Suprapubic skin (tissue), 4 donors: ENCODE measurements at places on chromosomes 5 and 9.

DNA sequence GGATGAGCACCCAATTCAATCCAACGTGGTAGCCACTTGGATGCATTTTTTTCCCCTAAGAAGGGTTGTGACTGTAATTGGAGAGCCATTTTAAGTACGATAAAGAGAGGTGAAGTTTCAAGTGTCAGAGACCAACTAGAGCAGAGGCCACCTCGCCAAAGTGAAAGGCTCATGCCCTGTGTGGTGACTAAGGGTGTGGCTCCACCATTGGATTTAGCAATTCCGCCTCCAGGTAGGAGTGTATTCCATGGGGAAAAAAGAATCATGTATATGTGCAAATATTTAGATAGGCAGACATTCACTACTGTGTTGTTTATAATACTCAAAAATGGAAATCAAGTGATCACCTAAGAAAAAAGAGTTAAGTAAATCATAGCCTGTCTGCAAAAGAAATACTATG, 53.1 kb upstream of the S1PR3 start:
- DNase-seq, result no peak

GRCh38 chr9:29691758-29692407, 2118.6 kb upstream of the C9orf72 start:
- DNase-seq, result no peak

GRCh38 chr9:81239388-81239787, 450.0 kb downstream of the TLE1 start:
- DNase-seq, result no peak

DNA sequence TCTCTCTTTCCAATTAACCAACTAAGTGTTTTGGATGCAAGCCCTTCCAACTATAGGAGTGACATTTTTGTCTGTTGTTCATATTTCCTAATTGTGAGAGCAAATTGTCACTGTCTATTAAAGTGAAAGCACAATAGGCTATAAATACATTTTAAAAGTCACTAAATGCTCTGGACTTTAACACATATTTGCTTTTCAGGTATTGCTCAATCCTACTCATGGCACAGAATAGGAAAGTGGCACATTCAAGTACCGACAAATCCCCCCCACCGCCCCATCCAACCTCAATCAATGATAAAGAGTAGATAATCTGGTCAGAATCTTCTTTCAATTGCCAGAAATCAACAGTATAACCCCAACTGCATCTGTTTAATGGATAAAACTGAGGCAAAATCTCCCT, 419.8 kb downstream of the PLK2 start:
- DNase-seq, result no peak

DNA sequence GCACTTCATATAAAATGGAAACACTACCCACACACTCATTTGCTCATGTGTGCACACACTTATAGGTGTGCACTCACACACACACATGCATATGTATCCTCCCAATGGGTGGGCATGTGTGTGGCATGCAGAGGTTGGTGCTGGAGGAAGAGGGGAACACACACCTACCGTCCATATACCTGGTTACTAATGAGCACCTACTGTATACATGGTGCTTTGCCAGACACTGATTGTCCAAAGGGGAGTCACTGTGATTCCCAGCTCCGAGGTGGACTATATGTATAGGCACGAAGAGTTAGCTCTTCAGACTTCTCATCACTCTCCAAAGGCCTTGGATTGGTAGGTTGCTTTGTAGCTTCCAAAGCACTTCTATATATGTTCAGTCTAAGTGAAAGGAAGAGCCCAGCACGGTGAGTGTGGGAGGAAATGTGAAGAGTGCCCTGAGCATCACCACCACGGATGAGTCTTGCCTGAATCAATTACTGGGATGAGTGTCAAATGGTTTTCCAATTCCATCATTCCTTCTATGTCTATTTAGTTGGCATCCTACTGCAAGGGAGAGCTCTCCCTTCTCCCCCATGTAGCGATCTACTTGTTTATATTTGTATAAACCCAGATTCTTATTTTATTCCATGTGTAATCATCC, 12.6 kb upstream of the ERGIC1 start:
- no peak for DNase-seq

DNA sequence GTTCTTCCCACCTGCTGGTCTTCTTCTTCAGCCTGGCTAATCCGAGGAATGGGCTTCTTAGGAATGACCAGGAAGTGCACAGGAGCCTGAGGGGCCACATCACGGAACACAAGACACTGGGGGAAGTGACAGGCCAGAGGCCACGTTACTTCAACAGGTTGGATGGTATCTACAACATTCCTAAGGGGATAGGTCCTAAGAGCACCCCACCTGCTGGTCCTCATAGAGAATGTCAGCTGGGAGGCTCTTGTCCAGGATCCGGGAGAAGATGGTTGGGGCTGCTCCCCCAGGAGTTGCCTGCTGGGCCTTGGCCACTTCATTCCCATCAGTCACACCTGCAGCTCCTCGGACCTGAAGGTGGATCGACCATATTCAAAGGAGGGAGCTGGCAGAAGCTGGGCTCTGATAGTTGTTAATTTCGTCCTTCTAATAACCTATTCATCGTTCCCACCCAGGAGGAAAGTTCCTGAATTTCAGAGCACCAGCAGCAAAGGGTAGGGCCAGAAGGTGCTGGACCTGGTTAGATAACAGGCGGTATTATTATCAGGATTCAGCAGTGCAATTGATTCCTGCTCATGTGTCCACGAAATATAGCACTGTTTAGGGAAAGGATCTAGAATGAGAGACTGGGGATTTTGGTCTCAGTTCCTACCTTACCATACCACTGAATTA, 1.3 kb downstream of the HINT2 start:
- DNase-seq, result no peak

DNA sequence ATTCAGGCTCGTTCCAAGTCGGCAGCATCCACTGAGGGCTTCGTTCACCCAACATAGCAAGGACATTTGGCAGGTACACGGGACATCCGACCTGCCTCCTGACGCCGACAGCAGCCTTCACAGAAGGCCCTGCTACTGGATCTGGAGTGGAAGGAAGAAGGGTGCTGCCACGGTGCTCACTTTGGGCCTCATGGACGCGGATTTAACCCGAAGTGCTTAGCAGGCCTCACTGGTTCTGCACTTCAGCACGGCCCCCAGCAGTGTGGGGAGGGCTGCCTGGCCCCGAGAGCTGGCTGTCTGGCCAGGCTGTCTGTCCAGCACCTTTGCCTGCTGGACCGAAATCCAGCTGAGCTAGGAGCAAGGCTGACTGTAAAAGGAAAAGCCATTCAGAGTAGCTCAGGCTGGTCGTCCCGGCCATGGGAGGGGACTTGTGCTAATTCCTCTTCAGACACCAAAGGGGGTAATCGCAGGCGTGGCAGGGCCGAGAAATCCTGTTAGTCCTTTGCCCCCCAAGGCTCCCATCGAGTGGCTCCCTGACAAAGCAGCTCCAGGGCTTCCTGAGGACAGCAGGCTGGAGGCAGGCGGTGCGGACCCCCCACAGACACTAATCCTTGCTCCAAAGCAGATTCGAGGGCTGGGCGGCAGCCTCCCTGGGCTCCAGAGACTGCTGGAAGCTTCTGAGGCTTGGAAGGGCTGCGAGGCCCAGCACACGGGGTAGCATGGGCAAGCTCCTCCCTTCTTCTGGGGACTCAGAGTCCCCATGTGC, 11.1 kb upstream of the RXRA start:
- DNase-seq, result peak; percentile 58

DNA sequence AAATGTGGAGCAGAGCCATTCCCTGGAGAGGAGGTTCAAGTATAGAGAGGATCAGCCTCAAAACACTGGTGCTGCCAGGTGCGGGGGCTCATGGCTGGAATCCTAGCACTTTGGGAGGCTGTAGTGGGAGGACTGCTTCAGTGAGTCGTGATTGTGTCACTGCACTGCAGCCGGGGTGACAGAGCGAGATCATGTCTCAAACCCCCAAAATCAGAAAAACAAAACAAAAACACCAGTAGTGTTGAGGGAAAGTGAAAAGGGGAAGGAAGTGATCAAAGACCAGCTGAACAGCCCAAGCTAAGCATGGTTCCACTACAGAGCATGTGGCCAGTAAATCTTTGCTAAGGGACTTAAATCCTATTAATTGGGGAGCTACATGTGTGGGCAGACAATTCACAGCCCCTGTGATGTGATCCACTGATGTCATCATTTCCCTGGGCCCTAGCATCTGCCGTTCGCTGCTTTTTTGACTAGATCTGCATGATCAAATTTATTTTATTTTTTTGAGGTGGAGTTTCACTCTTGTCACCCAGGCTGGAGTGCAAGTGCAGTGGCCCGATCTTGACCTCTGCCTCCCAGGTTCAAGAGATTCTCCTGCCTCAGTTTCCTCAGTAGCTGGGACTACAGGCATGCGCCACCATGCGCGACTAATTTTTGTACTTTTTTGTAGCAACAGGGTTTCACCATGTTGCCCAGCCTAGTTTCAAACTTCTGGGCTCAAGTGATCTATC, 2.7 kb upstream of the PCBD2 start:
- no peak for DNase-seq

- DNase-seq, result no peak
Measured at GRCh38 chr5:106189121-106189809, 1481.5 kb downstream of the EFNA5 start.

DNA sequence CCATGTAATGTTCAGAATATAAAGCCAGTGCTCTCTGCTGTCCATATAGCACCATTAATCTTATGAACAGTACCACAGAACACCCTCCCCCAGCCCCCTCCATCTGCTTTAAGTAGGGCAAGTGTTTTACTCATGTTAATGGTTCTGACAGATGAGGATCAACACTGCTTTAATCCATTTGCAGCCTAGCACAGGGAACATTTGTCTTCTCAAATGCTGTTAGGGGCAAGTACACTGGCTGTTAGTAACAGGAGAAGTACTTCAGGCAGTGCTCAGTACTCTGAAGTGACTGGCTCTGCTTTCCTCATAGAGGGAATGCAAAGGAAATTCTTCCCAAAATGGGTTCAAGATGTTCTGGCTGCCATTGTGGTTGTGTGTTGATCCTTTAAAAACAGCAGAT, 202.6 kb downstream of the DCP2 start:
- DNase-seq, result no peak

DNA sequence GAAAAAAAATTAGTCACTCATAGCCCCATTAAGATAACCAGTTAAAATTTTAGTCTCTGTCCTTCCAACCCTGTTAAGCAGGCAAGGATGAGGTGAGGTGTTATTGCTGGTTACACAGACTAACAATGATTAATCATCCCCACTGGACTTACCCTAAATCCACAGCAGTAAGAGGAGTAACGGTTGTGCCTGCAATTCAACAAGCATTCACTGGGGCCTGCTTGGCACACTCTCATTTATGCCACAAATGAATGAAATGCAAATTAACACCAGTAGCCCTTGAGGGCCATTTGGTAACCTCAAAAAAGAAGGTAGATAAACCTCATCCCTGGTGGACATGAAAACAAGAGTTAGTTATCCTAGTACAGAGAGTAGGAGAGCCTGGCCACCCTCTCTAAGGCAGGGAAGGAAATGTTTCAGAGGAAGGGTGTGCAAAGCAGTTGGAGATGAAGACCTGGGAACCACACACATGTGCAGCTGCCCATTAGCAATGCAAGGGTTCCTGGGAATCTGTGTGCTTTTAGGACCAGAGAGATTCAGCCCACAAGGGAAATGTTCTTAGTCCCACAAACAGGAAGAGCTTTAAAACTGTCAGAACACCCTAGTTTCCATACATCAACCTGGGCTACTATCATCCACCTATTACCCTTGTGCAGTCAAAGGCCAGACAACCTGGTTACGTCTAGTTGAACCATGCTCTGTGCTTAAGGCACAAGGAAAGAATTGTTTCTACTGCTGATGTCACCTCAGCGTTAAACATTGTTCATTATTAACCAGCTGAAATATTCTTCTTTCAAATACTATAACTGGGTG, 7.7 kb downstream of the LHFPL2 start:
- DNase-seq, result no peak

- DNase-seq, result no peak
Measured at GRCh38 chr5:155844542-155844941, 482.4 kb upstream of the SGCD start.

- no peak for DNase-seq
Measured at GRCh38 chr5:169004551-169004950, 296.4 kb downstream of the SLIT3 start.

DNA sequence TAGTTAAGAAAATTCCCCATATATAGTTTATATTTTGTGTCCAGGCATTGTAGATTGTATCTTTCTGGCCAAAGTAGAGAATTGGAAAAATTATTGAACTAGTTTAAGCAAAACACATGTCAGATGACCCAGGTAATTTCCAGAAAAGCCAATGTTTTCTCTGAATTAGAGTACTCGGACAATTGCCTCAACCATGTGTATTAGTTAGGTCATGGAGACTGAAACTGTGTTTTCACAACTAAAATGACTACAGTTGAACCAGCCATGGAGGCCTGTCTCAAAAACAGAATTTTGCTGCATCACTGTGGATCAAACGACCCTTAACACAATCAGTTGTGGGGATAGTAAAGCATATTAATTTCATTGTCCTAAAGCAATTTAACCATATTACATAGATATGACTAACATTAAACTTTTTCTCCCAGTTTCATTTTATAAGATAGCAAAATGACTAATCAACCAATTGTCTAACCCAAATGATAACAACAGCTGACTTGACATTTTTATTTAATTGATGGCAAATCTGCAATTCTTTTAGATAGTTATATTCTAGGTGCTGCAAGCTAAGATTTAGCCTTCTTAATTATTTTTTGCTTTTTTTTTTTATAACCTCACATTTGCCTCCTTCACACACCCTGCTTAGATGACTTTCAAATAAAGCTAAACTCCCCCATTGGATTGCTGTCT, 39.2 kb upstream of the SPDL1 start:
- DNase-seq, result no peak

GRCh38 chr5:64210866-64211265, 45.2 kb downstream of the RNF180 start:
- DNase-seq, result no peak

- peak; percentile 84 for DNase-seq
Measured at GRCh38 chr9:21801683-21802417, 586 bp upstream of the MTAP start.

GRCh38 chr9:129170229-129170628, 7.8 kb downstream of the IER5L start:
- DNase-seq, result no peak

DNA sequence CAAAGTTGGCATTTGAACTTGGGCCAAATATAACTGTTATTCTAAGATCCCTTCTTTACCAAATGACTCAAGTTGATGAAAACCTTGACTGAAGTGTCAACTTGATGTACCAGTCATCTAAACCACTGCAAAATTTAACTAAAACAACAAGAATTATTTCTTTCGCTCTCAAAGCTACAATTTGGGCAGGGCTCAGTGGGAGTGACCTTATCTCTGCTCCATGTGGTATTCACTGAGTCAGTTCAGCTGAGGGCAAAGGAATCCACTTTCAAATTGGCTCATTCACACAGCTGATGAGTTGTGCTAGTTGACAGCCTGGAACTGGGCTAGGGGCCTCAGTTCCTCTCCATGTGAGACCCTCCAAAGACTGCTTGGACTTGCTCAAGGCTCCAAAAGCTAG, 166.3 kb downstream of the RORB start:
- DNase-seq, result no peak

DNA sequence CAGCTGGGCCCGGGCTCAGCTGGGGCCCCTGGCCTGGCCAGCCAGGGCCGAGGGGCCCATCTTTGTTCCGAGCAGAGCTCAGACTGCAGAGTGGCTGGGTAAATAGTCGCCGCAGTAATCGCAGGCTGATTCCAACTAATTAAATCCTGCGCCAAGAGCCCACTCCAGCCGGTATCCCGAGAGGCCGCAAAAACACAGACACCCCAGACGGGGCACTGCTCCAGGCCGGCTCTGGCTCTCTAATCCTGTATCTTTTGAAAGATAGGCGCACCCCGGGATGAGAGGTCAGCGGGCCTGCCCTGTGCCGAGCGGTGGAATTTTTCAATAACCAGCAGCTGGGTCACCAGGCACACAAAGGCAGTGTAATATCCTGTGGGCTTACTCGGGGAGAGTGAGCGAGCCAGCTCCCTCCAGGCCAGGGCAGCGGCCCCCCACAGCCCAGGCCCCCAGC, 57.7 kb downstream of the LMX1B start:
- no peak for DNase-seq

GRCh38 chr5:172148381-172148780, 39.6 kb downstream of the STK10 start:
- DNase-seq, result peak; percentile 44
